ENCODE measurements at places on chromosomes 3 and 15. TPM values are rescaled to one million over a fixed set of nuclear protein-coding genes. Genes with fewer than 3 reads are reported as not detected.

GRCh38 chr3:81354119-81354518 lies 407.3 kb downstream of the GBE1 start:
- no peak for DNase-seq

- DNase-seq: no peak
These were observed 7.3 kb upstream of the CYP11A1 start for GRCh38 chr15:74374648-74375302.

DNA sequence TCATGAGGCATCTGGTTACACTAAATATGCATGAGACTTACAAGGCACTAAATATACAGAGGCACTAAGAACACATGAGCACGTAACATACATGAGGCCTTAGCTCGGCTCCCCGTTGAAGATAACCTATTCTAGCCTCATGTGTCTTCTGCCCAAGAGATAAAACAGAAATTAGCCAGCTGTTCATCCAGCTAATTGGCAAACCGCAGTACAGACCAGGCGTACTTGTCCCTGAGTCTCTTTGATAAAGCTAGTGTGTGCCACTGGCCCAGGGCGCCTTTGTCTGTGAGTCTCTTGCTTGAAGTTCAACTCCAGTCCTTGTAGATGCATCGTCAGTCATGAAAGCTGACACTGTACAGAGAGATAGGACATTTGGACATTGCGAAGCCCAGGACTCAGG lies 121.9 kb upstream of the SPATA12 start:
- no peak for DNase-seq

CCR9 gene
- not detected for total RNA-seq

DLL4 gene
- not detected for total RNA-seq

Measured in A172 (cell line).